Nephron progenitor cell (in vitro differentiated cells): ENCODE measurements at places on chromosomes 4 and X.

- DNase-seq: no peak
These were observed 133.8 kb downstream of the LDB2 start for GRCh38 chr4:16764622-16765021.

DNA sequence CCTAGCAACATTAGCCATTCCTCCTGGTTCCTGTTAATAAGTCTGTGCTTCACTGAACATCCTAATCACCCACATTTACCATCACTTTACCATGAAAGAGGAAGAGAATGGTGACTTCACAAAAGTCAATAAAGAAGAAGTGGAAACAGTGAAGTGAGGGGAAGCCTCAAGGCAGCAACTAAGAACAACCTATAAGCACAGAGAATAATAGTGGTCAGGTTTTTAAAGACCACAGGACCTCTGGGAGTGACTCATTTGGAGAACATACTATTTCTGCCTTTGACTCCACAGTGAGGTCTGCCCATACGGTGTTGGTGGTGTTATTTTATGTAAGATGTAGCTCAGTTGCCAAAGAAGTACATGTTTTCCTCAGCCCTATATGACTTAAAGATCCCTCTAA is 86.0 kb upstream of the TET2 start:
- no peak for DNase-seq

- no peak for DNase-seq
These were observed 20.8 kb downstream of the ARHGEF6 start for GRCh38 chrX:136759968-136760367.

DNA sequence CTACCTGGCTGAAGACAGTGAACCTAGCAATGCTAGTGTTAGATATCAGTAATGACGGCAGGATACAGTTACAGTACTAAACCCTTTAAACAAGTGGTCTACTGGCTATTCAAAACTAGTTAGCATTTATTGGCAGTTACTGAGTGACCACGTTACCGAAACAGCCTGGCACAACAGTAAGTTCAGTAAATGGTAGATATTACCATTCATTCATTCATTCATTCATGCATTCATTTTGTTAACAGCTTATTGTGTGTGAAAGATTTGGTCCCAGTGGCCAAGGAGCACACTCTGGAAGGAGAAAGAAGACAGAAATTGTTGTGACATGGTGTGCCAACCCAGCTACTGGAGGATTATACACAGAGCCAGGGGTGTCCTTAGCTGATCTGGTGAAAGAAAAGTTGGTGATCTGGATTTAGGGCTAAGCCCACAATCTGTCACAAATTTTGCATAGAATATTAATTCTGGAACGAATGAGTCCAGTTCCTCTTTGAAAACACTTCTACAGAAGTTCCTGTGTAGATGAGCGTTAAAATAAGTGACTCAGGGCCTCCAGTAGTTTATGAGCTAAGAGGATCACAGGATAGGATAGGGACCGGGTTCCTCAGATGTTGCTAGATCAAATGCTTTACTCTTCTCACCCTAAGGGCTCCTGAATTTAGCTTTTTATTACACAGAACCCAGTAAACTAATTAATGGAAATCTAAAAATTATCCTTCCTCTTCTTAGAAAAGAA is 179.1 kb downstream of the CBR4 start:
- no peak for DNase-seq

DNA sequence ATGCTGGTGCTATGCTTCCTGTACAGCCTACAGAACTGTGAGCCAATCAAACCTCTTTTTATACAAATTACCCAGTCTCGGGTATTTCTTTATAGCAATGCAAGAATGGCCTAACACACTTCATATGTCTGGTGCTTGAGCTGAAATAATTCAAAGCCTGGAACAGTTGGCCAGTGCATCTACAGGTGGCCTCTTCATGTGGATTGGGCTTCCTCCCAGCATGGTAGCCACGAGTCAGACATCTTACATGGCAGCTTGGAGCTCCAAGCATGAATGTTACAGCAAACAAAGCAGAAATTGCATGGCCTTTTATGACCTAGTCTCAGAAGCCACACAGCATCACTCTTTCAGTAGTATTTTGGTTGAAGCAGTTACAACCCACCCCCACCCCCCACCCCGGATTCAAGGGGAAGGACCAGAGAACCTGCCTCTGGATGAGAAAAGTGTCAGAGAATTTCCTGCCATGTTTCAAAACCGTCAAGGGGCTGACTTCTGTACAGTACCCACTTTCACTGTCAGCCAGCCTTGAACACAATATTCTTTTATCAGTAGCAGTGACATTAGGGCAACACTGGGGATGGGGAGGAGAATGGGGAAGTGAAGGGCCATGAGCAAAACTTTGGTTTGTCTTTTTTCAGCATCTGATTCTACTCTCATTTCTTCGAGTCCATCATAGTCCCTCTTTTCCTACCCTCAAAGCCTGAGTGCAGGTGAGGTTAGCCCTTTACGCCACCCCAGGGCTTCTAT is 368.7 kb downstream of the BCOR start:
- DNase-seq: no peak

GRCh38 chrX:151419782-151420181 is 22.8 kb downstream of the VMA21 start:
- DNase-seq: no peak

- DNase-seq: no peak
These were observed 7.0 kb upstream of the GATA1 start for GRCh38 chrX:48779399-48779798.

- no peak for DNase-seq
These were observed 3.6 kb downstream of the ABLIM2 start for GRCh38 chr4:8155048-8155447.

DNA sequence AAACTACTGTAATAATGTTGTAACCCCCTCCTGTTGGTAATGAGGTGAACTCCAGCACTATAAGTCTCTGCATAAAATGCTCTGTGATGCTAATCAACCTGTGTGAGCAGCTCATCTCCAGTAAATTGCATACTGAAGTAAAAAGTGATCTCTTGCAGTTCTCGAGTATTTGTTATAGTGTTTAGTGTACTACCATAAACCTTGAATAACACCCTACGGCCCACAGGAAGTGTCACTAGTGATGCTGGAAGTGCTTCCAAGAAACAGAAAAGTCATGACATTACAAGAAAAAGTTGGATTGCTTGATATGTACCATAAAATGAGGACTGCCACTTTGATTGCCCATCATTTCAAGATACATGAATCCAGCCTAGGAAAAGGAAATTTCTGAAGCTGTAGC is 39.0 kb downstream of the IL15 start:
- DNase-seq: no peak

GRCh38 chr4:8817096-8817812 is 54.4 kb downstream of the HMX1 start:
- DNase-seq: no peak

DNA sequence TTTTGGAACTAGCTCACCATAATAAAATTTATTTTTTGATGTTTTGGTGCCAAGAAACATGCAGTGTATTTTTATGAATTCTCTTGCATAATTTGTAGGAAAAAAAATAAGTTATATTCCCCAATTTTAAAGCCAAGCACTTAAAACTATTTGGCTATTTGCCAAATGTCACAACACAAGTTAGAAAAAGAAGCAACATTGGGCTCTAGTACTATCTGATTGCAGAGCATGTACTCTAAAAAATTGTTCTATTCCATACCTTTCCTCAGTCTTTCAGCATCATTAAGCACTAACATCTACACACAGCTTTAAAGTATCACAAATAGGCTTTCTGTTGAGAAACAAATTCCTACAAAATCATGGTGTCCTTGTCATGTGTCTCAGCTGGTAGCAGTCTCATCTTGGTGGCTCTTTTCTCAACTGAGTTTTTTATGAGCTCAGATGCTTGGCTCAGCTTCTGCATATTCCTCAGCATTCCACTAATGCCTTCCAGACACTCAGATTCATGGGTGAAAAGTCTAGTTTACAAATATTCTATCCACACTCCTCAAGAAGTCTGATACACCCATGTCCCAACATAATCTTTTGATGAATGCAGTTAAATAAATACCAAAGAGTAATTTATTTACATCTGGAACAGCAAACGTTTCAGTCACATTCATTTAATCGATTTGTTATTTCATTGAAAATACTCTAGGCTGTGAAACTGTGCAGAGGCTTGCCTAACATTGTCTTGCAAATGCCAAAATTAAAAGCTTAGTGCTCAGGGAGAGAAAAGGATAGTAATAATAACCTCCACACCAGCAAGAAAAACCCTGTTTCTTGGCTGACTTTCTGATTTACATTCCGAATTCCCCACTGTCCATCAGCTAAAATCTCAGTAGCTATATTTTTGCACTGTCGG is 2209.9 kb downstream of the PCDH7 start:
- DNase-seq: no peak

GRCh38 chrX:20432746-20433387 is 166.2 kb upstream of the RPS6KA3 start:
- no peak for DNase-seq

DNA sequence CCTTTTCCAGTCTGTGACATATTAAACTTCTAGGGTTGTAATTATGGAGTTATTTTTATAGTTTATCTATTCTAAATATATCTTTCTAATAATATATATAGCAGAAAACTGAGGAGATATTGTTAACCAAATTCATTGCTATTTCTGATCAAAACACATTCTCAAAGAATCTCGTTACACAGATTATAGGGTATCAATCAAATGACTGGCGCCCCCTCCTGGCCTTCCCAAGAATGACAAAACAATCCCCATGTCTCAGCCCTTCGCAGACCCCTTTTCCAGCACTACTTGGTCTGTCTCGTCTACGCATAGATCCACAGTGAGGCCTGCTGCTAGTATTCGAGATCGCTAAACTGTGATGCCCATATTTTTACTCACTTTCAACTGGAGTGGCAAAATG is 209.3 kb downstream of the GPC3 start:
- DNase-seq: peak; percentile 57

GRCh38 chr4:16110661-16111290 is 27.0 kb upstream of the PROM1 start:
- no peak for DNase-seq

- DNase-seq: no peak
These were observed 34.0 kb downstream of the BMP2K start for GRCh38 chr4:78809928-78810835.

DNA sequence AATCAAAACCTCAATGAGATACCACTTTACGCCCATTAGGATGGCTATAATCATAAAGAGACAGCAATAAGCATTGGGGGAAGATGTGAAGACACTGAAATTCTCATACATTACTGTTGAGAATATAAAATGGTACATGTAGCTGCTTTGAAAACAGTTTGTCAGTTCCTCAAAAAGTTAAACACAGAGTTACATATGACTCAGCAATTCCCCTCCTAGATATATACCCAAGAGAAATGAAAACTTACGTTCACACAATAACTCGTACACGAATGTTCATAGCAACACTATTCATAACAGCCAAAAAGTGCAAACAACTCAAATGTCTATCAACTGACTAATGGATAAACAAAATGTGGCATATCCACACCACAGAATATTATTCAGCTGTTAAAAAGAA is 36.6 kb downstream of the PHF8 start:
- DNase-seq: no peak

GRCh38 chr4:100581337-100581736 is 63.5 kb upstream of the EMCN start:
- DNase-seq: no peak

DNA sequence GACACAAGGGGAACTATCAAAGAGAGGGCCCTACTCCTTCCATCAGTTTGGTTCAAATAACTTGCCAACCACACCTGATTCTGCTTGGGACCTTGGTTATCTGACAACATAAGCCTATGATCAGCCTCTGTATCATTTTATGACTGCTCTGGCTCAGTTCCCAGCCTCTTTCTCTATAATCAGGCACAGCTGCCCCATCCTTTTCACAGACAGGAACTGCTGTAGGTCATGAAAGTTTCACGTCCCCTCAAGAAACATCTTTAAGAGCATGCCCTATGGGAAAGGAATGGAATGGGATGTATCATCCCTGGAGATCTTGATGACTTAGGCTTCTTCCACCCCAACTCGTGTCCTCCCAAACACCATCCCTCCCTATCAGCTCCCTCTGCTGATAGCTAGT is 243.4 kb downstream of the AR start:
- DNase-seq: no peak

GRCh38 chrX:29541038-29541437 is 674.3 kb upstream of the MAGEB2 start:
- no peak for DNase-seq

DNA sequence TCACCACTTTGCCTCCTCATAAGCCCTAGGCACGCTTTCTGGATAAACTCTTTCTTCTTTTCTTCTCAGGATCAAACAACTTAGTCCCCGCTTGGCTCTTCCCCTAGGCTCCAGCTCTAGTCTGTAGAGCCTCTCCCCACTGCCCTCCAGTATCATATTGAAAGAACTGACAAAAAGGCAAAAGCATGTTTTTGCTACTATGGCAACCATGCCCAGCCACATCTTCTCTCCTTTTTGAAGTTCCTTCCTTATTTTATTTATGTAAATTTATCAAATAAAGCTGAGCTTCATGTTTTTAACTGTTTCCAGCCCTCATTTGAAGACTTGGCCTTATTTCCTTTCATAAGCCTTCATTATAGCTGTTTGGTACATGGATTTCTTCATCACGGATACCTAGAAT is 86.0 kb upstream of the LIMCH1 start:
- no peak for DNase-seq

DNA sequence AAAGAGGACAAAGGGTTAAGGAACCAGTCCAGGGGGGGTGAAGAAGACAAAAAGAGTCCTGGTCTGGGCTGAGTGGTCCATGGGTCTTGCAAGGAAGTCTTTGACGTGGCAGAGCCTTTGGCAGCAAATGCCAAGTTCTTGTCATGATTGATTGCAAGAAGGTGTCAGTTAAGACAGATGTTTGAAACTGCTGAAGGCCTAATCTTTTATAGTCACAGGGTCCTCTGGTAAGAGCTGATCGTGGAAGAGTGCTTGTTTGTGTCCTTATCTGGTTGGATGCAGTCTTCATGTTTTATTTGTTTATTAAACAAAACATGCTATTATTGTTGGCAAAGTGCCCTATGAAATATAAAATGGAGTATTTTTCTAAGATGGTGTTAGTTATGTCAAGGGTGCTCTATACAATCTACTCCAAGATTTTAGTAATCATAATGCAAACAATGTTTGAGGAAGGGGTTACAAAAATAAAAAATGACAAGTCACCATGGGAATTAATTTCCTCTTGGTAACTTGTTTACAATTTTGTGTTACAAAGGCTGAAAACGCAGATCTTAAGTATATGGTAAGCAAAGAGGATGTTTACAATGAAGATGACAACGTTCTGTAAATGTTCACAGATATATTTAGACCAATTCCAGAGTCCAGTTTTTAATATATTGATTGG is 85.9 kb downstream of the MAGED4 start:
- no peak for DNase-seq

DNA sequence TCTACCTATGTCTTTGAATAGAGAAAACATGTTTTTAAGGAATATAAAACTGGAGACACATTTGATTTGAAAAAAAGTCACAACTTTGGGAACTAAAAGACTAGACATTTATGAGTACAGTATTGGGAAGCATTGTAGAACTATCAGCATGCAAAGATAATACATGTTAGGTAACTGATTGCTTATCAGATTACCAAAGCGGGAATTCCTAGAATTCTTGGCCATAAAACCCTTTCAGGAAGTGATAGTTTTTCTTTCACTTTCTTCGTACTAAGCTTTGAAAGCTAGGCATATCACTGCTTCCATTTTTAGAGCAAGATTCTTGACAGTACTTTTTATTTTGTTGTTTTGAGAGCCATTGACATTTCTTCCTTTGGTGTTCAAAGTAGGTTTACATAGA is 646.6 kb upstream of the PITX2 start:
- DNase-seq: no peak
